ENCODE measurements at places on chromosomes 7 and 10.

- no peak for DNase-seq
Observed at GRCh38 chr10:74755273-74755672, 71.1 kb upstream of the KAT6B start.

GRCh38 chr10:63718006-63718405 lies 196.8 kb downstream of the REEP3 start:
- no peak for DNase-seq

DNA sequence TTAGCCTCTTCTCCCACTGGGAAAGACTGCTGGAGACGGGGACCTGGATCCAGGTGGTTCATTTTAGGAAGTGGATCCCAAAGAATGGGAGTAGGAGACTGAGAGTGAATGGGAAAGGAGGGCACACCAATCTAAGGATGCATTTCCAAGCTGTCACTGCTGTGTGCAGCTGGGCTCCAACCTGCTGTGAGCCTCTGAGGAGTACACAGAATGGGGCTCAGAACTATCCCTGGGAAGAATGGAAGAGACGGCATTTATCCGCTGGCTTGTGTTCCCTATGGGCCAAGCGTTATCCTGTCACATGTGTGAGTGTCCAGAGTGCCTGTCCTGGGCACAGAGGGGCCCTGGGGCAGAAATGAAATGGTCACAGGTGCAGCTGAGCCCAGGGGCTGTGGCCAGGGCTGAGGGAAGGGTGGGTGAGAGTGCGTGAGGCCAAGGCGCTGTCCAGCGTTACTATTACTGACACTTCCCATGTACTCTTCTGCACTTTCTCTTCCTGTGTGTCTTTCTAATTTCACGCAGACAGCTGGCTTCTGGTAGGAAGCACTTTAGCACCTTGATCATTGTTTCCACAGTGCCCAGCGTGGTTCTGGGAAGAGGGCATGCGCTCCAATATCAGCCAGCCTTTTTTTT lies 35.4 kb upstream of the PODXL start:
- DNase-seq: no peak

- DNase-seq: no peak
Observed at GRCh38 chr10:49058463-49059255, 56.7 kb downstream of the VSTM4 start.

DNA sequence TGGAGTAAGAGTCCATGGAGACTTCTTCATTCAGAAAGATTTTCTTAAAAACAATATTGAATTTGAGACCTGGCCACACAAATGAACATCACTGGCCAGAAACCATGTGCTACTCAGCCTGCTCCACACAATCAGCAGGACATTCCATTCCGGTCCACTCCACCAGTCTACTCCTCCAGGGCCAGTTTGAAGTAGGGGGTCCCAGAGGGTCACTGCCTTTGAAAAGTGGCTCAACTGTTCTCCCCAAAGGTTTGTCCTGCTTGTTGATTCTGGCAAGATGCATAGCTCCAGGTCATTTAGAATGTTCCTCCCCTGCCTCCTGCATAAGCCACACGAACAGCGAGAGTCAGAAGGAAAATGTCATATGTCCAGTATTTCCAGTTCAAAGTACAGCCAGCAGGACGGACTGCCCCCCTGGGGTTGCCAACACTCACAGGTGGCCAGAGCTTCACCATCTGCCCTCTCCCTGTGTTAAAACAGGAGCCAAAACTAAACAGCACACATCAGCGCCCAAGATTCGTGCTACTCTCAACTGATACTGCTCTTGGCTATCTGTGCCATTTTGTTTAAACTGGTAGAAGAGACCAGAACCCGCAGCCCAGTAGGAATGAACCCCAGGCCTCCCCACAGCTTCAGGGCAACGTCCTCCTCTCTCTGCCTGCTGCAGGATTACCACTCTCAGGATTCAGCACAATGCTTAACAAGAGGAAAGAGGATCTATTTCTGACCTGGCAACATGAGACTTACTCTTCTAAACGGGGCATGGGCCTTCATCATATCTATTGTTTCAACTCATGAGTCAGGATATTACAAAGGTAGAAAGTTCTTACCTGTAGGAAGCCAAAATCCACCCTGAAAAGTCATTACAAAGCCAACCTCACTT lies 11.3 kb downstream of the GRB10 start:
- DNase-seq: no peak
